Memory B cell (primary cell): ENCODE measurements at places on chromosomes 13 and 19.

GRCh38 chr19:3544742-3545668 lies 6.0 kb downstream of the TEKTIP1 start:
- no peaks in the 10 kb centered on the region for H3K27me3 ChIP-seq
- DNase-seq, result peak; percentile 80
- peaks cover 8% of the 10 kb centered on the region for H3K4me1 ChIP-seq
- H3K36me3 ChIP-seq, result peaks cover 7% of the 10 kb centered on the region
- H3K27ac ChIP-seq, result peak overlapping the region; percentile 71

DNA sequence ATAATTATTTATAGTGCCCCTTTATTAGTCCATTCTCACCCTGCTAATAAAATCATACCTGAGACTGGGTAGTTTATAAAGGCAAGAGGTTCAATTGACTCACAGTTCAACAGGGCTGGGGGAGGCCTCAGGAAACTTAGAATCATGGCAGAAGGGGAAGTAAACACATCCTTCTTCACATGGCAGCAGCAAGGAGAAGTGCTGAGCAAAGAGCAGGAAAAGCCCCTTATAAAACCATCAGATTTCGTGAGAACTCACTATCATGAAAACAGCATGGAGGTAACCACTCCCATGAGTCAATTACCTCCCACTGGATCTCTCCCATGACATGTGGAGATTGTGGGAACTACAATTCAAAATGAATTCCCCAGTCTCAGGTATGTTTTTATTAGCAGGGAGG lies 89.9 kb upstream of the STARD13 start:
- H3K36me3 ChIP-seq, result peaks cover 2% of the 10 kb centered on the region
- peaks cover 2% of the 10 kb centered on the region for H3K27me3 ChIP-seq
- no peak overlapping the region for H3K4me3 ChIP-seq
- H3K27ac ChIP-seq, result no peak overlapping the region

DNA sequence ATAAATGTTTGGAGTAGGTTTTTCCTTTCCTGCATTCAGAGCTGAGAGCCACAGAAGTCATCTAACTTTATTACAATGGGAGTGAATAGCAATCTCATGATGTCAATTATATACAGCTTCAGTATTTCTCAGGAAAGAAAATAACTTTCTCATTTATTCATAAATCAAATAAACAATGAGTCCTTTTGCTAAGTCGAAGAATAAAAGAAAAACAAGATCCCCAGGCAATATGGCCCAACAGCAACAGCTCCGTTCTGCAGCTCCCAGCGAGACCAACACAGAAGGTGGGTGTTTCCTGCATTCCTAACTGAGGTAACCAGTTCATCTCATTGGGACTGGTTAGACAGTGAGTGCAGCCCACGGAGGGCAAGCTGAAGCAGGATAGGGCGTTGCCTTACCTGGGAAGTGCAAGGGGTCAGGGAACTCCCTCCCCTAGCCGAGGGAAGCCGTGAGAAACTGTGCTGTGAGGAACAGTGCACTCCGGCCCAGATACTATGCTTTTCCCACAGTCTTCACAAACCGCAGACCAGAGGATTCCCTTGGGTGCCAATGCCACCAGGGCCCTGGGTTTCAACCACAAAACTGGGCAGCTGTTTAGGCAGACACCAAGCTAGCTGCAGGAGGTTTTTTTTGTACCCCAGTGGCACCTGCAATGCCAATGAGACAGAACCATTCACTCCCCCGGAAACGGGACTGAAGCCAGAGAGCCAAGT lies 128.2 kb downstream of the SLITRK1 start:
- H3K4me3 ChIP-seq, result no peak overlapping the region
- DNase-seq, result no peak
- H3K36me3 ChIP-seq, result no peaks in the 10 kb centered on the region
- no peaks in the 10 kb centered on the region for H3K27me3 ChIP-seq
- no peak overlapping the region for H3K27ac ChIP-seq
- no peaks in the 10 kb centered on the region for H3K4me1 ChIP-seq

DNA sequence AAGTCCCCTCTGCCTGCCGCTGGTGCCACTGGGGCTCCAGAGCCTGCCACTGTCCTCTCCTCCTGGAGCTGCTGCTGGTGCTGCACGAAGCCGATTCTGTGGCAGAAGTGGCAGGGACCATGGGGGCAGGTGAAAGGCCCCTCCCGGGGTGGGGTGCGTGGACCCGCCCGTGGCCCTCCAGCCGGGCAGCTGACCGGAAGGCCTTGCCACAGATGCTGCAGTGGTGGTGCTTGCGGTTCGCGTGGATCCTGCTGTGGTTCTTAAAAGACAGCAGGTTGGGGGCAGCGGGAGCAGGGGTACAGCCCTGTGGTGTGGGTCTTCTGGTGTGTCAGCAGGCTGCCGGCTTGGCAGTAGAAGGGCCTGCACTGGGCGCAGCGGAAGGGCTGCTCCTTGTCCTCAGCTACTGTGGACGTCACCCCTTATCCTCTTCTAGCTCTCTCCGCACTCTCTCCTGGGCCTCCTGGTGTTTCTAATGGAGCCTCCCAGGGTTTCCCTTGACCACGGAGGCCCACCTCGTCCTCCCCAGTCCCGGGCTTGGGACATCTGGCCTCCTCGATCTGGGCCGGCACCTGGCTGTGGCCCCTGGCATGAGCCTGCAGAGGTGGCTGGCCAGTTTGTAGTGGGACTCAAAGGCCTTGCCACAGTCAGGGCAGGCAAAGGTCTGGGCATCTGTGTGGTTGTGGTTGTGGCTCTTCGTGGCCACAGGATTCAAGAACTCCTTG lies 380.4 kb downstream of the OLFM4 start:
- DNase-seq, result no peak
- no peak overlapping the region for H3K27ac ChIP-seq
- no peaks in the 10 kb centered on the region for H3K36me3 ChIP-seq

DNA sequence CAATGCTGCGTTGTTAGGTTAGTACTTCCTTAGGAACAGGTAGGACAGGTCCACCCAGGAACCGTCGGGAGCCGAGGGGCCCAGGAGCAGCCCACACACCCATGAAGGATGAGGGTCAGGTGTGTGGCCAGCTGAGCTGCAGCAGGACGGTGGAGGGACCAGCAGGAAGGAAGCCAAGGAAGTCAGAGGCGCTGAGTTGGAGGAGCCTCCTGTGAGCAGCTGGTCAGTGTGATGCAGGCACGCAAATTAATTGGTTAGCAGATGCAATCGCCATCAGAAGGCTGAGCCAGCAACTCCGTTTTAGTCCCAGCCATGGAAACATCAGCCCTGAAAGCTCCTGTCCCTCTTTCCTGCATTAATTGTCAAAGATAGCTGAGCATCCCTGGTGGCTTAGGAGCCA lies 114.9 kb upstream of the SOX1 start:
- peaks cover 1% of the 10 kb centered on the region for H3K27me3 ChIP-seq
- H3K36me3 ChIP-seq, result no peaks in the 10 kb centered on the region
- no peak for DNase-seq
- no peak overlapping the region for H3K27ac ChIP-seq
- no peak overlapping the region for H3K4me3 ChIP-seq

- peak overlapping the region; percentile 82 for H3K27ac ChIP-seq
- no peaks in the 10 kb centered on the region for H3K27me3 ChIP-seq
- peaks cover 28% of the 10 kb centered on the region for H3K4me1 ChIP-seq
- H3K36me3 ChIP-seq, result no peaks in the 10 kb centered on the region
- DNase-seq, result peak; percentile 62
Observed at GRCh38 chr13:29594710-29595379, 643 bp downstream of the SLC7A1 start.

DNA sequence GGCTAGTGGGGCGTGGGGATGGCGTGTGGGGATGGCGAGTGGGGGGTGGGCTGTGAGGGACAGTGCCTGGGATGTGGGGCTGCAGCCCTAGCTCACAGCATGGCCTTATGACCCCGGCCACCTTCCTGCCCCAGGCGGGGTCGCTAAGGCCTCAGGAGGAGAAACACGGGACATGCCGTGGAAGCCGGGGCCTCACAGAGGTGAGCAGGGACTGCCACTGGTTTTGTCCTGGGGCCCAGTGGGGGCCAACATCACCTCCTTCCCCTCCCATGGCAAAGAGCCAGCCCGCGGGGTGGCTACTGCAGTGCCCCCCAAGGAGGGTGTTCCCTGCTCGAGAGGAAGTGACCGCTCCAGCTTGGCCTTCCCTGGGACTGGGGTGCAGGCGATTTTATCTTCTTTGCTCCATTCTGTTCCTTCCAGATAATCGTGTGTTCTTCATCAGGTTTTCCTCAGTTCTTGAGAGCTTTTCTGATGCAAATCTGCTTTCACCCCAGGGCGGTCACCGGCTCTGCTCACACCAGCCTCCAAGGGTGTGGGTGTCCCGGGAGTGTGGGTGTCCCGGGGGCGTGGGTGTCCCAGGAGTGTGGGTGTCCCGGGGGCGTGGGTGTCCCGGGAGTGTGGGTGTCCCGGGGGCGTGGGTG lies 1.2 kb downstream of the F7 start:
- peaks cover 2% of the 10 kb centered on the region for H3K4me1 ChIP-seq
- no peak overlapping the region for H3K27ac ChIP-seq
- H3K36me3 ChIP-seq, result no peaks in the 10 kb centered on the region
- H3K27me3 ChIP-seq, result peaks cover 8% of the 10 kb centered on the region
- H3K4me3 ChIP-seq, result no peak overlapping the region

DNA sequence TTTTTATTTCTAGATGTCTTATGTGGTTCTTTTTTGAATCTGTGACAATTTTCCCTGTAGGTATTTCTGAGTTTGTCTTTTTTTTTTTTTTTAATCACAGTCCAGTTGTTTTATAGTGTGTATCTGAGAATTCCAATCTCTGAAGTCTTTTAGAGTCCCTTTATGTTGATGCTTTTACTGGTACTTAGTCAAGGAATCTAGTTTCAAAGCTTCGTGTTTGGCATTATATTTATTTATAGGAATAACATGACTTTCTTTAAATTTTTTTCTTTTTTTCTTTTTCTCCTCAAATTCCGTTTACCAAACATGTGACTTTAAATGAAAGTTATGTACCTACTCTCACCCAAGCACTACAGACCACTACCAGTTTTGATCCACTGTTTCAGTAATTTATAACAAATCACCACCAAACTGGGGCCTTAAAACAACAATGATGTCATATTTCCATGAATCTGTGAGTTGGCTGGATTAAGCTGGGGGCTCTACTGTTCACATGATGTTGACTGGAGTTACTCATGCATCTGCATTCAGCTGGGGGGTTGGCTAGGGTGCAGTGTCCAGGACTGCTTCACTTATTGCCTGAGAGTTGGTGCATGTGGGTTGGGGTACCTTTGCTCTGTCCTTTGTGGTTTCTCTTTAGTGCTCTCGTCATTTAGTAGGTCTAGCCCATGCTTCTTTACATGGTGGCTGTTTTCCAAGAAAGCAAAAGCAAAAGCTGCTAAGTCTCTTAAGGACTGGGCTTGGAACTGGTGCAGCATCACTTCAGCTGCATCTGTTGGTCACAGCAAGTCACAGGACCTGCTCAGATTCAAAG lies 22.3 kb downstream of the KCTD4 start:
- peaks cover 17% of the 10 kb centered on the region for H3K4me1 ChIP-seq
- H3K4me3 ChIP-seq, result no peak overlapping the region
- peaks cover 23% of the 10 kb centered on the region for H3K36me3 ChIP-seq
- DNase-seq, result no peak

GRCh38 chr19:29887442-29887855 lies 54.6 kb upstream of the URI1 start:
- H3K36me3 ChIP-seq, result no peaks in the 10 kb centered on the region
- peaks cover 8% of the 10 kb centered on the region for H3K4me1 ChIP-seq
- H3K27ac ChIP-seq, result no peak overlapping the region
- no peak overlapping the region for H3K4me3 ChIP-seq
- peaks cover 4% of the 10 kb centered on the region for H3K27me3 ChIP-seq

DNA sequence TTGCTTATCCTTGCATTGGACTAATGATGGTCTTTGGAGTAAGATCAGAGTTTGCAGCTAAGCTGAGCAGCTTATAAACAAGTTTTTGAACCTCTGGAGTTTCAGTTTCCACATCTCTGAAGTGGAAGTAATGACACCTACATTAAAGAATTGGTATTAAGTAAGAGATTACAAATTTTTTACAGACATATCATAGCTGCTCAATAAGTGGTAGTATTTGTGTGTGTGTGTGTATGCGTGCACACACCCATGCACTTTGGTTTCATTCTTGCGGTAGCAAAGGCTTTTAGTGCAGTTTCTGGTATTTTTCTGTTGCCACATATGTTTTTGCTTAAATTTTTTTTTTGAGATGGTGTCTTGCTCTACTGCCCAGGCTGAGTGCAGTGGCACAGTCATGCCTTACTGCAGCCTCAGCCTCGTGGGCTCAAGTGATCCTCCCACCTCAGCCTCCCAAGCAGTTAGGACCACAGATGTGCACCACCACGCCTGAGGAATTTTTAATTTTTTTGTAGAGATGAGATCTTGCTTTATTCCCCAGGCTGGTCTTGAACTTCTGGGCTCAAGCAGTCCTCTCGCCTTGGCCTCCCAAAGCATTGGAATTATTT lies 4.5 kb downstream of the NAA16 start:
- H3K4me3 ChIP-seq, result no peak overlapping the region
- peaks cover 1% of the 10 kb centered on the region for H3K36me3 ChIP-seq
- DNase-seq, result no peak
- peak overlapping the region; percentile 5 for H3K27ac ChIP-seq
- no peaks in the 10 kb centered on the region for H3K27me3 ChIP-seq

- H3K27ac ChIP-seq, result no peak overlapping the region
- H3K4me1 ChIP-seq, result peaks cover 5% of the 10 kb centered on the region
- H3K36me3 ChIP-seq, result no peaks in the 10 kb centered on the region
- H3K4me3 ChIP-seq, result no peak overlapping the region
- peaks cover 24% of the 10 kb centered on the region for H3K27me3 ChIP-seq
Observed at GRCh38 chr19:18795540-18795939, 4.4 kb upstream of the COMP start.

- no peak overlapping the region for H3K27ac ChIP-seq
- H3K4me1 ChIP-seq, result peaks cover 27% of the 10 kb centered on the region
- no peaks in the 10 kb centered on the region for H3K27me3 ChIP-seq
- H3K36me3 ChIP-seq, result no peaks in the 10 kb centered on the region
- DNase-seq, result no peak
Observed at GRCh38 chr19:42468273-42468796, 25.6 kb upstream of the CXCL17 start.

DNA sequence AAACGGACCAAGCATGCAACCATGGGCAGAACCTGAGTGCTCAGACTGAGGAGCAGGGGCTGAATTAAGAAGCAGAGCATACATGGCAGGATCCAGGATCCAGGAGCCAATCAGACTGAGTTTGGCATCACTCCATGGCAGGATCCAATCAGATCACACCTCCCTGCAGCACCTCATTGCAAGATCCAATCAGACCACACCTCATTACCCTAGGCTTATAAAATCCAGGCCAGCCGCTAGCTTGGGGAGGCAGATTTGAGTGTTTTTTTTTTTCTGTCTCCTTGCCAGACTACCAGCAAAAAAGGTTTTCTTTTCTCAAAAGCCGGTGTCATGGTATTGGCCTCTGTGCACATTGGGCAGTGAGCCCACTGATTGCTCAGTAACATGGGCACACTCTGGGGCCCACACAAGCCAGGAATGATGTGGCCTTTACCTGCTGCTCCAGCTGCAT lies 127.9 kb upstream of the GJB6 start:
- H3K27ac ChIP-seq, result no peak overlapping the region
- no peak for DNase-seq
- no peaks in the 10 kb centered on the region for H3K4me1 ChIP-seq
- H3K27me3 ChIP-seq, result peaks cover 21% of the 10 kb centered on the region
- no peaks in the 10 kb centered on the region for H3K36me3 ChIP-seq

- peaks cover 19% of the 10 kb centered on the region for H3K27me3 ChIP-seq
- H3K27ac ChIP-seq, result no peak overlapping the region
- H3K4me3 ChIP-seq, result no peak overlapping the region
- no peaks in the 10 kb centered on the region for H3K36me3 ChIP-seq
- no peak for DNase-seq
Observed at GRCh38 chr19:33139165-33139564, 7.3 kb downstream of the WDR88 start.

- peaks cover 2% of the 10 kb centered on the region for H3K36me3 ChIP-seq
- H3K4me3 ChIP-seq, result no peak overlapping the region
- no peaks in the 10 kb centered on the region for H3K4me1 ChIP-seq
- no peaks in the 10 kb centered on the region for H3K27me3 ChIP-seq
- no peak for DNase-seq
Observed at GRCh38 chr13:35485424-35485823, 8.9 kb upstream of the MAB21L1 start.
